ENCODE measurements at places on chromosomes 2 and 18.

DNA sequence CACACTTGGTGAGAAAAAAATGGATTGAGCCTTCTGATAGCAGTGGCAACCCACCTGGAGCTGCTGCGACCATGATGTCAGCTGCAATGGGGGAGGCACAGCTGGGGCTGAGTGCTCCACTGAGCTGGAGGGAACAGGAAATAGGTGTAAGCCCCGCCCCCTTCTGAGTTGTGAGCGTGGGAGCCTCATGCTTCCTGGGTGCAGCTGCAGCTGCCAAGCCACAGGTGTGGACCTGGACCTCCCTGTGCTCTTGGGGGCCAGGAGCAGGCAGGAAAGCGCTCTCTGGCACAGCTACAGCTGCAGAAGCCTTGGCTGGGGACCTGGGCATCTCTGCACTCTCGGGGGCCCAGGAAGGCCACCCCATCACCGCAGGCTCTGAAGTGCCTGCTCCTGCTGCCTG is 970.6 kb downstream of the DCDC2C start:
- DNase-seq: no peak

- DNase-seq: no peak
Measured at GRCh38 chr2:218026676-218027425, 24.1 kb upstream of the TNS1 start.

GRCh38 chr2:219041252-219041651 is at the start of gene CFAP65:
CFAP65 (minus strand) TSS chr2:219041516; CDS start chr2:219039048, 2,468 bp downstream.
- DNase-seq: peak; percentile 35

- no peak for DNase-seq
Measured at GRCh38 chr2:110113961-110114591, 1.5 kb downstream of the MALL start.

- DNase-seq: no peak
Measured at GRCh38 chr18:63224630-63225029, 94.9 kb downstream of the BCL2 start.

- DNase-seq: peak; percentile 69
Measured at GRCh38 chr2:144362401-144362800, 157.5 kb downstream of the ZEB2 start.

GRCh38 chr2:174756743-174757142 is 7.5 kb downstream of the CHRNA1 start:
- DNase-seq: no peak

DNA sequence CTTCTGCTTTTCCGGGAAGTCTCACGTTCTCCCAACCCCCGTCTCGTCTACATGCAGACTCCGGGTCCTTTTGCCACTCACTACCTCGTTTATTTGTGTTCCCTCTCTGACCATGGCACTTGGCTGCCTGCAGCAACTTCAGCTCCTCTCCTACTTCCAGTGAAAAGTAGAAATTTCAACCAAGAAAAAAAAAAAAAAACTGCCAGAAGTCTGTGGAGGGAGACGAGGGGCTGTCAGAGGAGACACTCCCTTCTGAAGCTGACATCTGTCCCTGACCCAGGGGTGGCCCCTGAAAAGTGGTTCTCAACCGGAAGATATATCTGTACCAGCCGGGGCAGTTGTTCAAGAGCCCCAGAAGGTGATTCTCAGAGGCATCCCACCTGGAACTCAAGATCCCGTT is 742 bp upstream of the MYO5B start:
- no peak for DNase-seq

- DNase-seq: no peak
Measured at GRCh38 chr2:218194880-218195279, 22.1 kb upstream of the ARPC2 start.

DNA sequence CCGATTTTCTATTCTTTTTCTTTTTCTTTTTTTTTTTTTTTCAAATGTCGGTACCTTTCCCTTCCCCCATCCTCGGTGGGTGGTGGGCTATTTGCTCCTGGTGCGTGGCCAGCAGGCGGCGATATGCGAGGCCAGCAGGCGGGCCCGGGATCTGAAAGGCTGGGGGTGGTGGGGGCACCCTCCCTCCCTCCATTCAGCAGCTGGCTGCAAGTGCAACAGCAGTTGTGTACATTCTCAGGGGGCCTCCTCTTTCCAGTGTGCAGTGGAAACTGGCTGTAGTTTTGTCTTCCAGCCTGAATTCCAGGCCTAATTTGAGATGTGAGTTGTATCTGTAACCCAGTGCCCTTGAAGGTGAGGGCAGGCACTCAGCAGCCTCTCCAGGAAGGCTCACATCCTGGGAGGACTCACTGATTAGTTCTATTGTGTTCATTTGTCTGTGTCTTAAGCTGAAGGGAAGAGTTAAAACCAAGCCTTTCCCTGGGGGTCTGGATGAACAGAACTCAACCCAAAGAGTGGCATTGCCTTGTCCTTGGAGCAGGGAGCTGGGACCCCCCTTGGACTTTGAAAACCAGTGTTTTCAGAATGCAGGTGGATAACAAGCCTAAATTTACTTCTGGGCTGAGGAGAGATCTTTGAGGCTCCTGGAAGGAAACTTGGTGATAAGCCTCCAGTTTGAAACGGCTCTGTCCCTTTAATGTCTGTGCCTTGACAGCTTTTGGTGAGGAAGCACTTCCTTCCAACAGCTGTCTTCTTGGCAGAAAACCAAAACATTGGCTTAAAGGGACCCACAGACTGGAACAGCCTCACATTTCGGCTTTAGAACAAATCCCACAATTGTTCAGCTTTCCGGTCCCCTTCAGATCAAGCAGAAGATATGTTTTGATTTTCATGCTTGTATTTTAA is 3.3 kb downstream of the MYCN start:
- no peak for DNase-seq

DNA sequence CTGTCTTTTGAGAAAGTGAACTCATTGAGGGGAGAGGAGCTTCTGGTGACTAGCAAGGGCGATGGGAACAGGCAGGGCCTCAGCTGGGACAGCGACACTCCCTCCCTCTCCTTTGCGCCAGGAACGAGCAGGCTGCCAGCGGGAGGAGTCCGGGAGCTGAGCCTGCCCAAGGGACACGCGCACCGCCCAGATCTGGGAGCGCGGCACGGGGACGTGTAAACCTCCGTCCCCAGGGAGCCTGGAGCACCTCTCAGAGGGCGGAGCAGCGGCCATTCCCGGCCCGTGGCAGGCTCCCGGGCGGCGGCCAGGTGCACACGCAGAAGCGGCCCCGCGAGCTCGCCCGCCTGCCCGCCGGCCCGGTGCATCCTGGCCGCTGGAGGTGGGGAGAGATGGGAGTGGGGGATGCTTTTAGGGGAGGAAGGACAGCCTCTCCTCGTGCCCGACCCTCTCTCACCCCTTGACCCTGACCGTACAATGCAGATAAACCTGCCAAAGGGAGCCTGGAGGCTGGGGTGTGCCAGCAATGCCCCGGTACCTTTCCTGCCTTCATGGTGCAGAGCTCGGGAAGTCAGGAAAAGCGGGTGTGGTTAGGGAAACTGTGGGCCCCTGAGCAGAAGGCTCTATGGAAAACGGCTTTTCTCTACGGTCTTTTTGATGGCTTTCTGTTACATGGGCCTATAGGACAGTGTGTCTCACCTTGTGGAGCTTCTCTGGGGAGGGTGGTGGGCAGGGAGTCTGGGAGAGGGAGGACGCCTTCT is 2.2 kb downstream of the AQP4 start:
- no peak for DNase-seq

- no peak for DNase-seq
Measured at GRCh38 chr2:33494155-33494779, 17.8 kb downstream of the RASGRP3 start.

DNA sequence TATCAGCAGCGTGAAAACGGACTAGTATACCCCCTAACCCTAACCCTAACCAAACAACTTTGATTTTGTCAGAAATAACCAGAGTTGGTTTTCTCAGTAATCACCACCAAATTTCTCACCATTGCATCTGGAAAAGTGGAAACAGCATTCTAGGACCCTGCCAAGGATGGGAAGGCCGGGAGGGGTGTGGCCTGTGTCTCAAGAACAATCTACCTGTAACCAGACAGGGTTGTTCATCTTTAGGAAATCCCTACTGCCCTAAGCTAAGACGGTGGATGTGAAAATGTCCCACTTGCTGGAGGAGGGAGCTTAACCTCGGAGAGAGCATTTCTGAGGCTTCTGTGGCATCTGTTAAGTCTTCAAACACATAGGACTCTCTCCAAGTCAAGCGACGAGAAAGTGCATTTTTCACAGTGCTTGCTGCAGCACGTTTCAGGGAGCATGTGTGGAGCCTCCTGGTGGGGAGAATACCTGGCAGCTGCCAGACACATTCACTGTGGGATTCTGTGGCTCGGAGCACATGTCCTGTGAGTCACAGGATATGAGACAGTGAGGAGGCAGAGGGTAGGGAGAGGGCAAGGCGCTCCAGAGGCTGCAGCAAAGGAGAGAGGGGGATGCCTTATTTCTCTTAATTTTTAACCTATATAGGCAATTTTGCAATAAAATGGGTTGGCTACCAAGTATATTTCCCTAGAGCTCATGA is 207.5 kb downstream of the SPP2 start:
- peak; percentile 98 for DNase-seq

- DNase-seq: peak; percentile 39
Measured at GRCh38 chr18:2994603-2995432, 18.1 kb downstream of the LPIN2 start.

- DNase-seq: no peak
Measured at GRCh38 chr2:96164459-96165184, 19.4 kb upstream of the DUSP2 start.

DNA sequence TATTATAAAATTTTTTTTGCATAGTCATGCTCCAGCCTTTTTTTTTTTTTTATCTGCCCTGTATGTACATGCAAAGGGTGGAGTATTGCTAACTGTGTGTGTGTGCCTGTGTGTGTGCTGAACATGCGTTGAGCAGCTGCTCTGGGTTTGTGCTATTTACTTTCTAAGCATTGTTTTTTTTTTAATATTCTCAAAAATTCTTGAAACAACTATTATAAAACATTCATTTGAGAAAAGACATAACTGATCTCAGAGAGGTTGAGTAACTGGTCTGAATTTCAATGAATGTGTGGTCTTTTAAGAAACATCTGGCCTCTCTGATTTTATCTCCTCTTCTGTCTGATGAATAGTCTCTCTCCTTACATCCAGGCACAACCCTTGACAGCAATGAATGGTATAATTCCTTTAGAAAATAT is 366.0 kb upstream of the SLC14A2 start:
- DNase-seq: peak; percentile 95

- DNase-seq: no peak
Measured at GRCh38 chr18:79260023-79260422, 135.7 kb upstream of the NFATC1 start.

DNA sequence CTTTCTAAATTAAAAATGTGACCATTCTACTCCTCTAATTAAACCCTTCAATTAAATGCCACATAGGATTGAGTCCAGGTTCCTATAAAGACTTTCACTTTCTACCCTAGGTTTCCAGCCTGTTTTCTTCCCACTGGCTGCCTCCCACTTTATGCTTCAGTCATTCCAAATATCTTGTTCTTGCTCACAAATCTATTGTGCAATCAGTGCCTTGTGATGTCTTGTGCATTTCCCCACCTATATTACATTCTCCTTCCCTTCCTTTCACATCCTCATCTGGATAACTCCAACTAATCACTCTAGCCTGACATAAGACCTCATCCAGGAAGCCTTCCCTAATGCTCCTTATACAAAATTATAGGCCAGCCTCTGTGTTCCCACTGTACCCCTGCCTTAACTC is 281.7 kb upstream of the LRATD1 start:
- peak; percentile 1 for DNase-seq

GRCh38 chr2:205722283-205722918 is 40.1 kb downstream of the NRP2 start:
- no peak for DNase-seq

GRCh38 chr2:28055325-28055970 is 164.9 kb downstream of the BABAM2 start:
- DNase-seq: no peak

GRCh38 chr2:120105360-120105759 is 92.5 kb downstream of the EPB41L5 start:
- DNase-seq: no peak

- DNase-seq: no peak
Measured at GRCh38 chr18:77361382-77361781, 111.7 kb downstream of the GALR1 start.
